ENCODE measurements at places on chromosomes 16 and 17. TPM values are rescaled to one million over a fixed set of nuclear protein-coding genes. Genes with fewer than 3 reads are reported as not detected.

The NDUFAF8 gene
- 52.3 TPM for total RNA-seq

The CCL18 gene
- total RNA-seq, result not detected

The EPX gene
- not detected for total RNA-seq

The SPAG9 gene
- 24.5 TPM for total RNA-seq

DNA sequence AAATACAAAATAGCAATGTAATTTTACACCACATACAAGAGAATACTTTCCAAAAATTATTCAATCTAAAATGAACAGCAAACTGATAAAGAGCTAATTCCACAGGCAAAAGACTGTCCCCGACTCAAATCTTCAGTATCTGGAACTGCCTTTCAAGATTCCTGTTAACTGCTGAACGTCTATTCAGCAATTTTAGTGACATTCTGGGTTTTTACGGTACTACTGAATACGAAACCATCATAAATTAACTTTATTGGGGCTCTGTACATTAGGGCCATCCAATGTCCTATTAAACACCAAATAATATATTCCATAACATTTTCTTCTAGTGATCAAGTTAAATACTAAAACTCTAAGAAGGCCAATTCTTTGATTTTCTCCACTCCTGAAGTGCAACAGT is 1.6 kb downstream of the FBXL20 start:
- peaks cover 8% of the 10 kb centered on the region for H3K4me1 ChIP-seq
- H3K36me3 ChIP-seq, result no peaks in the 10 kb centered on the region
- no peak overlapping the region for H3K4me3 ChIP-seq
- H3K27ac ChIP-seq, result no peak overlapping the region
- no peak for DNase-seq

DNA sequence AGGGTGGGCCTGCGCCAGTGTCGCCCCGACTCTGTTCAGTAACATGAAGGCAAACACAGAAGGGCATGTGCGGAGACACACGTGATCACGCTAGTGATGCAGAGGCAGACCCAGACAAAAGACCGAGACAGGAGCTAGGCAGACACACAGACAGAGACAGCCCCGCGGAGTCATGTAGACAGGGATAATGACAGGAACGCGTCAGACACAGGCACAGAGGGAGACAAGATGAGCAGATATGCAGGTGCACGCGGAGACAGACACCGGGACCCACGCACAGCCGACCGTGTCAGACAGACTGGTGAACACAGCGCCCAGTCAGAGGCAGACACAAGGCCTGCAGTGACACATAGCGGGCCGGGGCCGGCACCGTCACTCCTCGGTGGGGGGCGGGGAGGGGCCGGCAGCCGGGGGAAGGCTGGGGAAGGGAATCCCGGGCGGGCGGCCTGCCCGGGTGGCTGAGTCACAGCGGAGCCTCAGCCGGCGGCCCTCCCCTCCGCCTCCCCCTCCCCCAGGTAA is 7.4 kb downstream of the KDM6B start:
- H3K4me3 ChIP-seq, result peak overlapping the region; percentile 40

- H3K27ac ChIP-seq, result no peak overlapping the region
- peaks cover 69% of the 10 kb centered on the region for H3K27me3 ChIP-seq
- no peak overlapping the region for H3K4me3 ChIP-seq
- DNase-seq, result no peak
These were observed 148.9 kb upstream of the COX10 start for GRCh38 chr17:13920413-13920812.

- no peak for DNase-seq
- peak overlapping the region; percentile 76 for H3K27ac ChIP-seq
- H3K36me3 ChIP-seq, result peaks cover 7% of the 10 kb centered on the region
- H3K4me1 ChIP-seq, result peaks cover 9% of the 10 kb centered on the region
- no peak overlapping the region for H3K4me3 ChIP-seq
- no peaks in the 10 kb centered on the region for H3K27me3 ChIP-seq
These were observed 2.1 kb upstream of the GSDMB start for GRCh38 chr17:39920218-39921210.

Data from cardiac muscle cell (in vitro differentiated cells and primary cell).